ENCODE measurements at places on chromosomes 6 and 20.

- peak; percentile 73 for DNase-seq
Observed at GRCh38 chr6:37127961-37128862, 41.7 kb upstream of the PIM1 start.

DNA sequence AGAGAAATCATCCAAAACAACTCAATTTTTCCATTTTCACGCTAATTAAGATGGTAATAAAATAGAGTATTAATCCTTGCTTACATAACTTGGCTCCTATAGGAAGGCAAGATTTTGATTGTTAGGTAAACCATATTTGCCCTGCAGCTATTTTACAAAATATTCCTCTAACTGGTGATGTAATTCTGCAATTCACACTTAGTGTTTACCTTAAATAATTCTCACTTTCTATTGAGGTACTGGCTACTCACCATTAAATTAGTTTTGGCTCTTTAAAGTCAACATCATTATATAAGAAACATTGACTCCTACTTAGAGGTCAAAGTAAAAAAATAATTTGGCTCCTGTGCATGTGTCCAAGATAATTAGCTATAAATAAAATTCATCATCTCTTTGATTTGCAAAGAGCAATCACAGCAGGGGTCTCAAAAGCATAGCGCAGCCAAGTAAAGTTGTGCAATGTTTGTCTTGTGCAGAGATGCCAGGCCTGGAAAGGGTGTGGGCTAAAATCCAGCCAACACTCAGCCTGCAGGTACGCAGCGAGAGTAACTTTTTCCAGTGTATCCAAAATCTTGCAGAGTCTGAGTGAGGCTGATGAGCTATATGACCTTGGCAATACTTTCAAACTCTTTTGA lies 501.2 kb downstream of the MMUT start:
- no peak for DNase-seq

DNA sequence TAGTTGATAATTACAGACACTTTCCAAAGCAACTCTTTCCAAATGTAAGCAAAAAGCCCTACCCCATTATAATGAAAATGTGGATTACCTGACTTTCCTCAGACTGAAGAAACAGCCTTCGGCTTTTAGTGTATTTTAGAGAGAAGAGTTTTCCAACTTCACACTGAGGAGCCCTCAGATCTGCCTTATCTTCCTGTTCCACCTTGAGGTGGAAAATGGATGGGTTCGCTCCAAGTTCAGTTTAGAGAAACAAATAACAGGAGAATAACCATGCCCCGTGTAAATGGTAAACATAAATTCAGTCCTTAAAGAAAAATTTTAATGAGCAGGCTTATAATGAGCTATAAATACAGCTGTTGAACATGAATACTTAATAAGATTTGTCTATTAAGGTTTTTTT lies 21.1 kb upstream of the MTHFD1L start:
- no peak for DNase-seq

DNA sequence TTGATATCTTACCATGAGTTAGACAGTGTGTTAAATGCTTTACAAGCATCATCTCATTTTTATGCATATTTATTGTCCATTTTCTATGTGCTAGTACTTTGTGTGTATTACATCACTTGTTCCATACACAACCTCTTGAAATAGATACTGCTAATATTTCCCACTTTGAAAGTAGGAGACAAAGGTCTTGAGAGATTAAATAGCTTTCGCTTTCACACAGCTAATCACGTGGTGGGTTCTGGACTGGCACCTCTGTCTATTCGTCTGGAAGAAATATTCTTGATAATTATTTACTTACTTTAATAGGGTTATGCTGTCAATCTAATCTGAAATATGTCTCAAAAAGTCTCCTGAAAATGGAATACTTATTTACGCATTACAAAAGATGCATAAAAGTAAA lies 30.2 kb downstream of the EPHA7 start:
- DNase-seq = no peak

DNA sequence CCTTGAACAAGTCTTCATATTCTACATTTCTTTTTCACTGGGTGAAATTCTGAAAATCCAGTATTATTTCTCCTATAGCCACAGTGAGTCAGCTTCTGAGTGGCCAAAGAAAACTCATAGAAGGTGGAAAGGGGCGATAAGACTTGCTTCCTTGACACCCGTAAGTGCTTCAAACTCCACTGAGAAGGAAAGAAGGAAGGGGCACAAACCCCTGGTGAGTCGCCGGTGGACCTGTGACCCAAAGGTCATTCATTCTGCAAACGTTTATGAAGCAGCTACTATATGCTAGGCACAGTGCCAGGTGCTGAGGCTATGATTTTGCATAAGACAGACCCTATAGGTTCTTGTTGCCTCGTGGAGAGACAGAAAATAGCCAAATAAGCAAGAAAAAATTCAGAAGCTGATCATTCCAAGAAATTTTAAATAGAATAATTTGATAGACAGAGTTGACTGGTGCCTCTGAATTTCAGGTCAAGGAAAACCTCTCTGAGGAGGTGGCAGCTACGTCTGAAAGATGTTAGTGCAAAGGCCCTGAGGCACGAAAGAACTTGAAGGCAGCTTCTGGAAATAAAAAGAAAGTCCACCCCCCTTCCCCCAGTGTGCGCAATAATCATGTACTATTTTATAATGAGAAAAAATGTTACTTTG lies 118.2 kb downstream of the CD24 start:
- DNase-seq = no peak

DNA sequence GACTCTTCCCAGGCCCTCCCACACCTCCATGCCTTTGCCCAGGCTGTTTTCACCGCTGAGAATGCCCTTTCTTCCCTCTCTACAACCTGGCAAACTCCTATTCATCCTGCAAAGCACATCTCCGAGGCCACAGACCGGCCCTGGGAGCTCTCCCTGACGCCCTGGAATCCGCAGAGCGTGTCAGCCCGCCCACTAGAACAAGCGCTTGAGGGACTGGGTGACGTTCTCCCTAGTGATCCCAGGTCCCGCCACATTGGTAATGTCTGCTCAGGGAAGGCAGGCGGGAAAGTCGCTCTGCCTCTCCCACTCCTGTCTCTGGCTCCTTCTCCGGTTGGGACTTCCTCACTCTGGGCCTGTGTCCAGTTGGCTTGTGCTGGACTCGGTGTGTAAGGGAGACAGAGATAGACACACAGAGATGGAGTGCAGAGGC lies 61.6 kb downstream of the SRC start:
- no peak for DNase-seq

- no peak for DNase-seq
Observed at GRCh38 chr6:89589297-89590025, 49.1 kb downstream of the LYRM2 start.

DNA sequence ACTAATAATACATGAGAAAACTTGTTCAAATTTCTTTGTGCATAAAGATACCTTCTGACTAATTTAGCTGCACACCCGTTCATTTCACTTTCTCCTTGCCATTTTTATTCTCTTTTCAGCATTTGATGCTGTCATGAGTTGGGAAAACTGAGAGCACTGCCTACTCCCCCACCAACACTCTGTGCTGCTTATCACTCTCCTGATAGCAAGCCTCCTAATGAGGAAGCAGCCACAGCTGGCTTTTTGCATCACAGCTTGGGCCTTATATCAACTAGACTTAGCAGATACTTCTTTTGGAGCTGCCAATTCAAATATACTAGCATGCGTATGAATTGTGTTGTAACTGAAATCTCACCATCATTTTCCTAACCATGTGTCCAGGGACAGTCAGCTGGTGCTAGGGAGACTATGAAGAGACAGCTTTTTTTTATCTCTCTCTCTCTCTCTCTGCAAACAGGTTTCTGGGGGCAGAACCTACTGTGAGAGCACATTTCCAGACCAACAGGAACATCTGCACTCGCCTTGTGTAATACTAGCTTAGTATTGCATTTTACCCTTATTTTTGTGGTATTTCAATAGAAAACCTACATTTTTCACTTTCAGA lies 699.0 kb downstream of the KHDRBS2 start:
- no peak for DNase-seq

- peak; percentile 94 for DNase-seq
Observed at GRCh38 chr6:151276112-151276740, 36.5 kb downstream of the AKAP12 start.

- peak; percentile 27 for DNase-seq
Observed at GRCh38 chr6:34459899-34460593, 5.8 kb upstream of the PACSIN1 start.

GRCh38 chr6:89605861-89606260 lies 32.7 kb downstream of the LYRM2 start:
- DNase-seq = no peak

GRCh38 chr20:3174442-3175261 lies 1.3 kb upstream of the LZTS3 start:
- peak; percentile 14 for DNase-seq

GRCh38 chr6:120278689-120279396 lies 929.3 kb upstream of the MAN1A1 start:
- DNase-seq = no peak

DNA sequence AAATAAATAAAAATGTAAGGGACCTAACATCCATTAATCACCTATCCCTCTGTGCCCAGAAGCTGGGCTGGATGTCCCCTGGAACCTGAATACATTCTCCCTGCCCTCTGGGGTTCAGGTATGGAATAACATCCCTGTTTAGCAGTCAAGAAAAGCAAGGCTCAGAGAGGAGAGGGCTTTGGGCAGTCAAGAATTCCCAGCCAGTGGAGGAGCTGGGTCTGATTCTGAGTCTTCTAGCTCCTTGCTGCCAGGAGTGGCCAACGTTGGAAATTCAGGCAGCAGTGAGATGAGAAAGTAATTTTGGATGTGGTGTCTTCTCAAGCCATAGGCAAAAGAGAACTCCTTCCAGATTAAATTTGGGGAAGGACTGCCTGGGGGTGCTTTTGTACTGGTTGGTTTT lies 42.6 kb upstream of the ZNFX1 start:
- peak; percentile 42 for DNase-seq

DNA sequence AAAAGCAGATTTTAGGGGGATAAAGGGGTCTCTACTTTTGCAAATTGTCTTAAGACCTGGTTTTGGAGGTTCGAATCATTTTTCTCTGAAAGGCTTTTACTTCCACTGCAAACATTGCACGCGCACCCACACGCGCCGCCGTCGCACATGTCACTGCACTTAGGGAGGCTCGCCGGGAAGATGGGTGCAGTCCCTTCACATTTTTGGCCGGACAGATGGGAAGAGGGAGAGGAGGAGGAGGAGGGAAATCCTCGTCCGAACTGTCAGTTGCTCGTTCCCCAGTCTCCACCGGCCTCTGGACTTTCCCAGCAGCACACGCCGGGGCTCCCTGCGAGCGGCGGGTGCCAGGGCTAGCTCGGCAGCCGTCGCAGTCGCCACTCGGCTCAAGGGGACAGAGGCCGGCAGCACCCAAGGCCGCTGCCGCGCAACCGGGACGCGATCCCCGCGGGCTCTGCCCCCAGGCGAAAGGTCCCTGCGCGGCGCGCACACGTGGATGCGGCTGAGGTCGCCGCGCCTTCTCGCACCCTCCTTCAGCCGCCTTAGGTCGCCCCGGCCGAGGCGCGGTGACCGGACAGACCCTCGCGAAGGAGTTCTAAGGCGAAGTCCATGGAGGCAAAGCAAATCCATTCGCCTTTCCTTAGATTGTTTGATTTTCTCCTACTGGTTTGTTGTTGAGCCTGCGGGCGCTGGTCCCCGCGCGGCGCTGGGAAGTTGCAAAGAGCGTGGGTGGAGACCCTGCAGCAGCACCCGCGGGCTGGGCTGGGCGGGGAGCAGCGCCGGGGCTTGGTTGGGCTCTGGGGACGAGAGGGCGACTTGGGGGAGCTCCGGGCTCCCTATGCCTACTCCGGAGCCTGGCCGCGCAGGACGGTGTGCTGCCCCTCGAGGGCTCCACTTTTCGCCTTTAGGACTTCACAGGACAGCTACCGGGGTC lies 1.2 kb downstream of the MYB start:
- DNase-seq = no peak
